ENCODE measurements at places on chromosomes 3 and 15.

DNA sequence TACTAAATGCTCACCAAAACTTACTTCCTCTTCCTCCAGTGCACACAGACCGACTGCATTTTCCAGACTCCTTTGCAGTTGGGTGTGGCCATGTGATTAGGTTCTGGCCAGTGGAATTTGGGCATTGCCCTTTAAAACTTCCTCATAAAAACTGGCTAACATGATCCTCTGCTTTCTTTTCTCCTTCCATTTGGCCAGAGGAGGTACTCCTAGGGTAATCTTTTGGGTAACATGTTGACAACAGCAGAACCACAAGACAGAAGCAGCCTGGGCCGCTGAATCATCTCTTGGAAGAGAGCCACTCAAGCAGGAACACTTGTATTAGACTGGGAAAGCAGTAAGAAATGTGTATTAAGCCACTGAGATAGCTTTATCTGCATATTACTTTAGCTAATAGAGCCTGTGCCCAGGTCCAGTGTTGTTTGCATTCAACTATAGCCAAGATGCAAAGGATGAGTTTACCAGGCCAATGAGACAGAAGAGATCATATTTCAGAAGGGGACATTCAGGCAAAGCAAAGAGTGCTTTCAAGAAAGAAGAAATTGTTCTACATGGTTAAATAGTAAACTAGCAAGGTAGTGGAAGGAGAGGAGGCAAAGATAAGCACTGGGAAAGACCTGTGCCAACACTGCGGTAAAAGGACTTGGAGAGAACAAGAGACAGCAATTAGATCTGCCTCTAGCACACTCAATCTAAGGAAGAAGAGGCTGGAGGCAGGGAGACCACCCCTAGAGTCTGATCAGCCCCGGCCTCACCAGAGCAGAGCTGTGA lies 79.8 kb downstream of the PLCH1 start:
- DNase-seq = peak; percentile 12
- no peak overlapping the region for H3K4me3 ChIP-seq
- H3K36me3 ChIP-seq = no peaks in the 10 kb centered on the region
- no peaks in the 10 kb centered on the region for H3K4me1 ChIP-seq
- H3K27me3 ChIP-seq = no peaks in the 10 kb centered on the region

- H3K4me3 ChIP-seq = no peak overlapping the region
- H3K36me3 ChIP-seq = no peaks in the 10 kb centered on the region
Observed at GRCh38 chr3:57948080-57948671, 60.0 kb upstream of the FLNB start.

GRCh38 chr15:34318277-34319079 lies 19.1 kb downstream of the SLC12A6 start:
- H3K36me3 ChIP-seq = peaks cover 4% of the 10 kb centered on the region
- peak overlapping the region; percentile 71 for H3K27ac ChIP-seq
- H3K4me1 ChIP-seq = peaks cover 2% of the 10 kb centered on the region
- H3K27me3 ChIP-seq = no peaks in the 10 kb centered on the region

DNA sequence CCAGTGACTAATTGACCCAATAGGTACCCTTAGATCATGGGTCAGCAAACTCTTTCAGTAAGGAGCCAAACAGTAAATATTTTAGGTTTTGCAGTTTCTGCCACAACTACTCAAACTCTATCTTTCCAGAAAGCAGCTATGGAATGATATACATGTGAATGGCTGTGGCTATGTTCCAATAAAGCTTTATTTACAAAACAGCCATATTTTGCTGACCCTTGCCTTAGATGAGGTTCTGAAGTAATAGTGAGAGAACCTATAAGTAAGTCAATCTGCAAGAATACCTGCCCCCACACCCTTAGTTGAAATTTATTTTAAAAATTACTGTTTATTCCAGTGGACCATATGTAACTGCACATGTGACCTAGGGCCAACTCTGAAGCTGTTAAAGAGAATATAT lies 134.0 kb downstream of the CMSS1 start:
- H3K4me3 ChIP-seq = no peak overlapping the region
- no peak for DNase-seq
- no peaks in the 10 kb centered on the region for H3K27me3 ChIP-seq

DNA sequence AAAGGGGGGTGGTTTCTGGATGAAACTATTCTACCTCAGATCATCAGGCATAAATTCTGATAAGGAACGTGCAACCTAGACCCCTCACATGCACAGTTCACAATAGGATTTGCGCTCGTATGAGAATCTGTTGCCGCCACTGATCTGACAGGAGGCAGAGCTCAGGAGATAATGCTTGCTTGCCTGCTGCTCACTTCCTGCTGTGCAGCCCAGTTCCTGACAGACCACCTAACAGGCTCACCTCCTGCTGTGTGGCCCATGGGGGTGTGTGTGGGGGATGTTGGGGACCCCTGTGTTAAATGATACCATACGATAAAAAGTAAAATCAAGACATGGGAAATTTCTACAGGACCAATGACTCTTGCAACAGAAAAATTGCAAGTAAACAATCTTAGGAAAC lies 24.0 kb downstream of the CP start:
- DNase-seq = peak; percentile 52
- no peak overlapping the region for H3K4me3 ChIP-seq
- H3K4me1 ChIP-seq = peaks cover 12% of the 10 kb centered on the region
- H3K36me3 ChIP-seq = no peaks in the 10 kb centered on the region
- H3K27ac ChIP-seq = no peak overlapping the region

- no peaks in the 10 kb centered on the region for H3K27me3 ChIP-seq
- no peak overlapping the region for H3K27ac ChIP-seq
- no peaks in the 10 kb centered on the region for H3K36me3 ChIP-seq
- H3K4me3 ChIP-seq = no peak overlapping the region
- peaks cover 4% of the 10 kb centered on the region for H3K4me1 ChIP-seq
Observed at GRCh38 chr3:11726146-11726545, 82.4 kb upstream of the VGLL4 start.
